LNCaP clone FGC (cell line): ENCODE measurements at places on chromosomes 4 and X.

DNA sequence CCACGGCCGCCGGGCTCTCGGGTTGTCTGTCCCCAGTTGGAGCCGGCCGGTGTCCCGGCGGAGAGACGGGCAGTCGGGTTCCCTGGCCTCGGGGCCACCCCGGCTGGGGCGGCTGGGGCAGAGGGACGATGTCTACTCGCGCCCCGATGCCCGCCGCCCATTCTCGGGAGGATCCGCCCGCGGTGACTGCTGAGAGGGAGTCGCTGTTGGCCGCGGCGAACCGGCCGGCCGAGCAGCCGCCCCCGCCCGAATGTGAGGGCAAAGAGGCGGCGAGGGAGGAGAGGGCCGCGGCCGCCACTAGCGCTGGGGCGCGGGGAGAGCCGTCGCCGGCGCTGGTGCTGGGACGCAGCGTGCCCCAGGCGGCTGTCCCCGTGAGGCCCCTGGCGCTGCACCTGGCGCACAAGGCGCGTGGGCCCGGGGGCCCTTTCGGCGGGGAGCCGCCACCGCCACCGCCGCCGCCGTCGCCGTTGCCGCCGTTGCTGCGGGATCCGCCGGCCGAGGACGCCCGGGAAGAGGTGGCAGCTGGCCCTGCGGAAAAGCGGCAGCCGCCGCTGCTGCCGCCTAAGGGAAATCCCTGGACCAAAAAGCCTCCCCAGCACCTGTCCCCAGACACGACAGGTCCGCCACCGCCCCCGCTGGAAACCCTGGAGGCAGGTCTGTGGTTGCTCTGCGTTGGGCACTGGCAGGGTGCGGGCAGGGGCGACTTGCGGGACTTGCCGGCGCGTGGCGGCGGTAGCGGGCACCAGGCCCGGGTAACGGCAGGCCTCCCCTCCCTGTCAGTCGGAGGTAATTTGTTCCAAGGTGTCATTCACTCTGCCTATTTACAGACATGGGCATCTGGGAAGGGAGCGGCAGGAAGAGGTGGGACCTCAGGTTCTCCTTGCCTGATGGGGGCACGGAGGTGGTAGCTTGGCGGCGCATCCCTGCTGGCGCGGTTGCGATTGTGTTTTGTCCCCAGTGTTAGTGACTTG, 739 bp downstream of the LARP1B start:
- DNase-seq, result no peak

- DNase-seq, result no peak
These were observed 179.7 kb upstream of the RASGEF1B start for GRCh38 chr4:81651243-81651899.

- no peak for DNase-seq
These were observed 537.1 kb upstream of the CXorf51A start for GRCh38 chrX:147351644-147352043.

DNA sequence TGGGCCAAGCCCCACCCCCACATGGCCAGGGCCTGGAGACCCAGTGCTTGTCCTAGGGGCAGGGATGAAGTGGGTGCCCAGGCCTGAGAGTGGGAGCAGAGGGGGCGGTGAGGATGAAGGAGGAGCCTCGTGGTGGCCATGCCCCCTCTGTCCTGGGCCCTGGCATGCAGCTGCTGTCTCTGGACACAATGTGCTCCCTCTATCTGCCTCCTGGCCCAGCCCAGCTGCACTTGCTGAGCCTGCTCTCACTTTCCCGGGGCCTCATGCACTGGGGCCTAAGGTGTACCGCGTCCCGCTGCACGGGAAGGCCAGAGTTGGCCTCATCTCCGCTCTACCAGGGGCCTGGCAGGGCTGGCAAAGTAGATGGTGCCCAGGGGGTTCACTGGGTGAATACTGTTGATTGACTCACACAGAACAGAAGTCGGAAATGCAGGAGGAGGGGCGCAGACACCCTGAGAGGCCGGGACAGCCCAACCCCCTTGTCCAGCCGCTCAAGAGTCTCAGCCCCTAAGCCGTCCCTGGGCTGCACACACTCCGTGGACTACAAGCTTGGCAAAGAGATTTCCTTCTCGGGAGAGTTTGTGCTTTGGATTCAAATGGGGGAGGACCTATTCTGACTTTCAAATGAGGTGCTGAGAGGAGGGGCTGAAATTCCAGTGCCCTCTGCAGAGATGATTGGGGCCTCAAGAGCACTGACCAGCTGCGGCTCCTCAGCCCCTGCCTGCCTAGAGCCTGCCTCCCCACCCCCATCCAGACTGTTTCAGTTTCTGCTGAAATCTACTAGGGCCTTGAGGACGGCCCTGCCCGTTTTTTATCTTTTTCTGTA, 112.4 kb downstream of the PSAPL1 start:
- DNase-seq, result no peak

GRCh38 chr4:89509708-89510281, 202.2 kb upstream of the GPRIN3 start:
- no peak for DNase-seq

GRCh38 chrX:100120956-100121355, 289.1 kb downstream of the PCDH19 start:
- no peak for DNase-seq

- no peak for DNase-seq
These were observed 5.0 kb downstream of the FRYL start for GRCh38 chr4:48774760-48775710.
